ENCODE measurements at places on chromosomes 1 and 21.
A peak's percentile ranks its signal among the peaks of the same experiment; 100 is the strongest.

DNA sequence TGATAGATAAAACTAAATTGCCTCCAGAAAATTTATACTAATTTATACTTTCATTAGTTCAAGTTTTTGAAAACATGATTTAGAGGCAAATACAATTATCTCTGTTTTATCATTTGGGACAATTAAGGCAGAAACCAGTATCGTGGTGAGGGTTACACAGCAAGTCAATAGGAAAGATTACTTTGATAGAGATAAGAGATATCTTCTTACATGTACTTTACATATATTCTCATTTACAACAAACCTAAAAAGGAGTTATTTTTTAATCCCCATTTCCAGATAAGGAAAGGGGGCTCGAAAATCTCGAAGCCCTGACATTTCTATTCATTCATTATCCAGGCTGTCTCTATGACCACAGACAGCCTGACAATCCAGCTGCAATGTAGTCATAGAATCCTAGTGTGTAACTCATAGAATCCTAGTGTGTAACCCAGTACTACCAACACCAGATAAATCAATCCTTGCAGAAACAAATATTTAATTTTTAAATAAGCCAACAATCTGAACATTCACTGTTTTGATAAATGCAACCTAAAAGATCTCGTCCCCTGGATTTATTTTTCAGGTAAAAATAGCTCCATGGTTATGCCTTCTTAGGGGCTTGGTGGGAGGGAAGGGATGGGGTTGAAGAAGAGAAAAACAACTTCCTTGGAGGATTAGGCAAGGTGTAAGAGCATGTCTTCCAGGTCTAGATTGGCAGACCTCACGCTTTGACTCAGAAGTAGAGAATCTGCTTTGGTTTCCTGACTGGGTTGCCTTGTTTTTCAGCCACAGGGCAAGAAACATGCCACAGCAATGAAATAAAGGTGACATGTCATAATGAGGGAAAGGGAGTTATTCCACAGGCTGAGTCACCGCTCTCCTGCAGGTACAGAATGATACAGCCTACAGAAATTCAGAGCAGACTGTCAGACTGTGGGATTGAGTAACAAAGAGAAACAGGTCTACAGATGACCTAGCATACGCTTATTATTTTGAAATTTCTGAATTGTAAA is 45.6 kb downstream of the IRF2BP2 start:
- no peak for DNase-seq

DNA sequence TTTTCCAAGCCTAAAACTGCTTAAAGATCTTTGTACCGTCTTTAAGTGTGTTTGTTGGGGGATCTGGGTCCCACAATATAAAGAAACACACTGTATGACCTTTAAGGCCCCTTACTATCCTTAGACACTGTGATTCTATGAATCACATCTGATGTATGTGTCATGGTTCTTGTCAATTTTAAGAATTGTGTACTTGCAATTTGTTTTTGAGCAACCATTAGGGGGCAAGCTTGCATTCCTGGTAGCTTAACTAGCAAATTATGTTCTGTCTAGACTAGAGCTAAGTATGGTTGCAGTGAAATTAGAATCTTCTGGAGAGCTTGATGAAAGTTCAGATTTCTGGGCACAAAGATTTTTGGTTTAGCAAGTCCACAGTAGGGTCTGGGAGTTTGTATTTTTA is 219.5 kb downstream of the TPR start:
- peak; percentile 26 for DNase-seq

- DNase-seq = no peak
Measured at GRCh38 chr1:76868916-76869315, 1.6 kb downstream of the ST6GALNAC5 start.

GRCh38 chr1:75533085-75533484 is 77.8 kb downstream of the SLC44A5 start:
- DNase-seq = no peak

GRCh38 chr1:184911103-184911745 is 63.1 kb downstream of the NIBAN1 start:
- DNase-seq = no peak

DNA sequence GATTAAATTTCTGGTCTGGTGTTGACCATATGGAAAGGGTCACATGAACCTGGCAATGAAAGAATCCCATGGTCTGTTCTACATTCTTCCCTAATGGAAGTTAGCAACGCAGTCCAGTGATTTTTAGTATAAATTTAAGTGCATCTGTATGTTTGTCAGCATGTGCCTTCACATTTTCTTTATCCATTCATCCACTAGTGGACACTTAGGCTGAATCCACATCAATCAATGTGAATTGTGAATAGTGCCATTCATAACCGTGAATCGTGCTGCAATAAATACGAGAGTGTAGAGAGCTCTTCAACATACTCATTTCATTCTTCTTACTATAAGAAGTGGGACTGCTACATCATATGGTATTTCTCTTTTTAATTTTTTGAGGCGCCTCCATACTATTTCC is 12.7 kb upstream of the IFI16 start:
- no peak for DNase-seq

- no peak for DNase-seq
Measured at GRCh38 chr1:232508130-232508701, 121.7 kb downstream of the SIPA1L2 start.

DNA sequence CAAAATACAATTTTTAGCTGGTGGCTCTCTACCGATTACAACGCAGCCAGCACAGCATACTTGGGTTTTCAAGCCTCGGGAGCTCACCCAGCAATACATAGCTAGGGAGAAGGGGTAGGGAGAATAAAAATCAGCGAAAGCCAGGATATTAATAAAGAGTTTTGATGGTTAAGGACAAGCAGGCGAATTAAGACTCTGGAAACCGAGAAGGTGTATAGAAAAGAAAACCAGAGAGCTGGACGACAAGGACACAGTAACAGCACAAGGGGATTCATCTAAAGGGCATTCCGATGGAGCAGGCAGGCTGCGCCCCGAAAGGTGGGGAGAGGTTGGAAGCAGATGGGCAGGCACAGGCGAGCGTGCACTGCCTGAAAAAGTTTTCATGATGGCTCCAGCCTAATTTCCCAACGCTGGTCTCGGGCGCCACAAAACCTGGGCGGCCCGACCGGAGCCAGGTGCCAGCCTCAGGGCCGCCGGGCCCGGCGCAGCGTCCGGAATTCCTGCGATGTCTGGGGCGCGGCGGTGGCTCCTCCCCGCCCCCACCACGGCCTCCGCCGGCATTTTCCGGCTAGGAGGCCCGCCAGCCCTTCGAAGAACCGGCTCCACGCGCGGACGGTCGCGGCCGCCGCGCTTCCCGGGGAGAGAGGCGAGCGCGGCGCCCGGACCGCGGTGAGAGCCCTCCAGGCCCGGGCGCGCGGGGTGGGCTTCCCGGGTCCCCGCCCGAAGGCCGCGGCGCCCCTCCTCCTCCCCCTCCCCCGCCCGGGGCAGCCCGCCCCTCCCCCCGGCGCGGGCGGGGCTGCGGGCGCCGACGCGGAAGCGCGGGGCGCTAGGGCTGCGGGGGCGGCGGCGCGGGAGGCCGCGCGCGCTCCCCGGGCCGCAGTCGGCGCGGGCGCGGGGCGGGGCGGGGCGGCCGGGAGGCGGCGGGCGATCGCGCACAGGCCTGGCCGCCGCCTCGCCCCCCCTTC is 774 bp upstream of the DYRK1A start:
- peak; percentile 89 for DNase-seq

DNA sequence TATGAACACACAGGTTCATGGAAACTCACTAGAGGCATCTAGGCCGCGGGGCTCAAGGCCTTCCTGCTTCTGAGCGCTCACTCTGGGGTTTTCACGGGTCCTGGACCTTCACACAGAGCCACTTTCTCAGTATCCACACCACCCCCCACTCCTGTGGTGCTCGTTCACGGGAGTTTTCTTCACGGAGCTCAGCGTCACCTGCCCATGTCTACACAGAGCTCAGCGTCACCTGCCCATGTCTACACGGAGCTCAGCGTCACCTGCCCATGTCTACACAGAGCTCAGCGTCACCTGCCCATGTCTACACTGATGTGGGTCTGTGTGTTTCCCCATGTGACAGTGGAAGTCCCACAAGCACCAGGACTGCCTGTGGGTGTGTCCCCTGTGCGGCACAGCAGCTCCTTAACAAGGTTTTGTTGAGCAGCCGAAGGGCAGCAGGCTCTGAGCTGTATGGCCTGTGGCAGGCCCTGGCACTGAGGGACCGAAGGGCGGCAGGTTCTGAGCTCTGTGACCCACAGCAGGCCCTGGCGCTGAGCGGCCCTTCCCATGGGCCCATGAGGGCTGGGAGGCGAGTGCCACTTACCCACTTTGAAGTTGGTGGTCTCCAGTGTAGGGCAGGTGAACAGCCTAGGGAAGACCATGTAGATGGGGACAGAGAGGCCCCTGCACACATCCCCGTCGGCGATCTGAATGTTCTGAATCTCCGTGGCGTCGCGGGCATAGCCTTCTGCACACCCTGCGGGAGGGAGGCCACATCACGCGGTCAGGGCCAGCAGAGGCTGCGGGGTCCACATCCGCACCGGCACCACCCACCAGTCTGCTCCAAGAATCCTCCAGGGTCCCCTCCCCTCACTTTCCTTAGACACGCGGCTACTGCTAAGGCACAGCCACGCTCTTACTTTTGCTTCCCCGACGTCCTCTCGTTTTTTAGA is 39.8 kb downstream of the VPS26C start:
- DNase-seq = no peak

DNA sequence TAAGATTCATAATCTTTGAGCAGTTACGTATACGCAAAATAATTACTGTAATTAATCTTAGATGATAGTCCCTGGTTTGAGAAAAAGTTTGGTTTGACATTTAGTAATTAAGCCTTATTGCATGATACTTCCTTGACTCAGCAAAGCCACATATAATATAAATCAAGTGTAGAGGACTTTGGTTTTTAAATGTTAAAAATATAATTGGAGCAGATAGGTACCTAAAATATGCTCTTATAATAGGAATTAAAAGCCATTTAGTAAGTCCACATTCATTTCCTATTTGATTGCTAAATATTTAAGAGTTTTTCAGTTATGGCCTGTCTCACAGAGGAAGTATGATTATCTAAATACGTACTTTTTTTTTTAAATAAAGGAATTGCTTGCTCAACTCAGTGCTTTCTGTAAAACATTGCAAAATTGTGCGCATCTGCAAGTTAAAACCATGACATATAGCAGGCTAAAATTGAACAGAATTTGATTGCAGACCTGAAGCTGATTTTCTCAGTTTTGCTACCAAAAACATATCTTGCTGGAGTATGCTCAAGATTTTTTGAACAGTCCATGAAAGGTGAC is 20.4 kb downstream of the RPE65 start:
- DNase-seq = no peak

GRCh38 chr21:32003411-32003810 is 130.6 kb downstream of the HUNK start:
- DNase-seq = no peak

DNA sequence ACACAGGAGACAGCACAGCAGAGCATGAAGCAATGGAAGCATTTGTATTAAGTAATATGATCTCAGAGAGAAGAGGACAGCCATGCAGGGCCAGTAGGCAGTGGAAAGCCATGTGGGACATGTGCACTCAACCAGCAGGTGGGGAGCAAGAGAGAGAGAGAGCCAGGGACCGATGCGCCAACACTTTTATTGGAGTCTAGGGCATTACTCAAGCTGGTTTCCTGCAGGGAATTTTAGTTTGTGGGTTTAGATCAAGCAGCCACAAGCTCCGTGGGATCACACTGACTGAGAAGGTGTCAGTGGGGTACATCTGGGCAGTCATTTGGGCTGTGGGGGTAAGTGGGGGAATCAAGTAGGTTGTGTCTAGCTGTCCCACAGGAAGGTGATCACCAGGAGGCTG is 137.1 kb downstream of the PCBP3 start:
- no peak for DNase-seq

DNA sequence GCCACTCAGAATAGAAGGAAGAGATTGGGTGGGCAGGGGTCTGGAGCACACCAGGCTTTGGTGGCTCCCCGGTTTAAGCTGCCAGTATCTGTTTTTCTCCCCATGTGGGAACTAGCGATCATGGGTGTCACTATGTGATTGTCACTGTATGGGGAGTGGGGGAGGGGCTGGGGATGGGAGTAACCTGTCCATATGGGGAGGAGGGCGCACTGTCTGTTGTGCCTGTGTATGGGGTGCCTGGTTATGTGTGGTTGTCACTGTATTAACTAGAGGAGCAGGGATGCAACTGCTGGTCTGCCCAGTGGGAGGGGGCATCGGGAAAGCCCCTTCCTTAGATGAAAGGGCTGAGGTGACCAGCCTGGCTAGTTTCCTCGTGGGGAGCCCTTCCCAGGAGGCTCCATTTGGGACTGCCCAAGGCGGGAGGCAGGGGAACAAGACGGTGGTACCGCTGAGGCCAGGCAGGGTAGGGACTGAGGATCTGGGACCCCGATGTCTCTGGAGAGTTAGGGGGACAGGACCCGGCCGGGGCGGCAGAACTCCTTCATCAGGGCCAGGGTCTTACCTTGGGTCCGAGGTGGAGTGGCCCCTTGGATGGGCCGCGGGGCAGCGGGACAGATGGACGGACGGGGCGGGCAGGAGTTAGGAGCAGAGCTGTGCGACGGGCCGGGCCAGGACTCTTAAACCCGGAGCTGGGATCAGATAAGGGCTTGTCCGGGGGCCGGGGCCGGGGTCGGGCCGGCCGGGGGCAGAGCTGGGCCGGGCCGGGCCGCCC is at the start of gene KCNJ10:
TSS of gene KCNJ10 (minus strand) at position 701 of the 772 bp plus-strand sequence. CDS start 27,628 bp downstream, outside the sequence.
- DNase-seq = no peak

DNA sequence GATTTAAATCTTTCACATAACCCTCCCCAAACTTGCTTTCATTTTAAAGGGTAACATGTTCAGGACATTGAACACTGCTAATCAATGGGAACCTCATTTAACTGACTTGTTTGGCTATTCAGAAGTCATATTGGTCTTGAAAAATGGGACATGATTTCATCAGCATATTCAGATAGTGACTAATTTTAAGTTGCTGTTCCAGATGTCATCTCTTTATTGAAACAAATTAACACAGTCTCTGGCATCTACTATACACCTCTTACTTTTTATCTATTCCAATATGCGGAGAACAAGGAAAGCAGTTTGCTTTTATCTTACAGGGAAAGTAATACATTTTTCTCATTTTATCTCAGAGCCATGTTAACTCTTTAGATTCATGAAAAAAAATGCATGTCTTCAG is 310.1 kb downstream of the S1PR1 start:
- no peak for DNase-seq

DNA sequence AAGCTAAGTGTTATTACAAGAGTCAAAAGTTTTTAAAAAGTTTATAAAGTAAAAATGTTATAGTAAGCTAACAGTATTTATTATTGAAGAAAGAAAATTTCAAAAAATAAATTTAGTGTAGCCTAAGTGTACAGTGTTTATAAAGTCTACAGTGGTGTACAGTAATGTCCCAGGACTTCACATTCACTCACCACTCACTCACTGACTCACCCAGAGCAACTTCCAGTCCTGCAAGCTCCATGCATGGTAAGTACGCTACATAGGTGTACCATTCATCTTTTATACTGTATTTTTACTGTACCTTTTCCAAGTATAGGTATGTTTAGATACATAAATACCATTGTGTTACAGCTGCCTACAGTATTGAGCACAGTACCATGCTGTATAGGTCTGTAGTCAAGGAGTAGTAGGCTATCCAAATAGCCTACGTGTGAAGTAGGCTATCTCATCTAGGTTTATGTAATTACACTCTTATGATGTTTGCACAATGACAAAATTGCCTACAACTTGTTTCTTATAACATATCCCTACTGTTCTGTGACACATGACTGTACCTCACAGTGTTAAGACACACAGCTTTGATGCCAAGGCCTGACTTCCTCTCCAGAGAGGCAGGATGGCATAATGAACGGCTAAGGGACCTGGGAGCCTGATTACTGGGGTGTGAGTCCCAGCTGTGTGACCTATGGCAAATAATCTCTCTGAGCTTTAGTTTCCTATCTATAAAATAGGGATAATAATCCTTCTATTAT is 12.7 kb downstream of the DHCR24 start:
- DNase-seq = no peak

- DNase-seq = no peak
Measured at GRCh38 chr1:94504601-94505000, 37.0 kb downstream of the F3 start.

- no peak for DNase-seq
Measured at GRCh38 chr1:11272544-11272831, 510 bp upstream of the UBIAD1 start.
